ENCODE measurements at places on chromosomes 13 and 19.

DNA sequence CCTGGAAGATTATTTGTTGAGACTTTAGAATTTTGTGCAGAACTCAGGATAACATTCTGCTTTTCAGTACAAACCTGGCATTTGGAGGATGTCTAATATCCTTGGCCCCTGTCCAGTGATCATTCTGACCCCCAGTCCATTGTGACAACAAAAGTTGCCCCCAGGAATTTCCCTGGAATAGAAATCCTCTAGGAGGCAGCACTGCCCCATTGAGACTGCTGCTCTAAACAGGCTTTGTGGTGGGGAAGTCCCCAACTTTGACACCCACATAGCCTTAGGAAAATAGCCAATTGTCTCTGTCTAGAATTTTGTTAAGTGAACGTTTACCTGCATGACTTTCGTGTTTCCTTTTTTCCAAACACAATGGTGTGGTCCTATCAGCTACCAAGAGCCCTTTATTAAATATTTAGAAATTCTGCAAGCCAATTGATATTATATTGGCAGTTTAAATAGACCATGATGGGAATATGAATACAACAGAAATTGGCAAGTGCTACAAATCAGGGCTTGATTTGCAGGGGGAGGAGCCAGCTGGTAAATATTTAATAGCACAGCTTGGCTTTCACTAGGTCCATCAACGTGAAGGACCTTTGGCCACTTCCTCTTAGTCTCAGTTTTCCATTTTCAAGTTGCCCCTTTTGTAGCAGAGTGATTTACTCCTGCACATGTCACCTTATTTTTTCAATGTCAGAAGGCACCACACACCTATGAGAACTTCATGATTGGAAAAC lies 451.7 kb downstream of the EFNB2 start:
- DNase-seq, result no peak

DNA sequence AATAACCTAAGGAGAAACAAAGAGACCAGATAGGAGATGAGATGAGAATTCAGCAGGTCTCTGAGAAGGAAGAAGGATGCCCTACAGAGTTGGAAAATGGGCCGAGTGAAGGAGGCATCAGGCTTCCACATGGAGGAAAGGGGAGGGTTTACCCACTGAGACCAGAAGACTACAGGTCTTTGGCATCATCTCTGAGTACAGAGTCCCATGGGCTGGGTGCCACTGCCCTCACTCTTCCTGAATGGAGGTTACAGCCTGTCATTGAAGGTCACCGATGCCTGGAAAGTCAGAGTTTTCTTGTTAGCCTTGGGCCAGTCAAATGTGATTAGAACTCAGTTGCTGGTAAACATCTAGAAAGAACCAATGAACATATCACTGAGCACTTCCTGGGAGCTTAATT lies 9.9 kb downstream of the ZNF302 start:
- DNase-seq, result no peak

GRCh38 chr13:107866032-107866940 lies 349.1 kb downstream of the LIG4 start:
- no peak for DNase-seq

GRCh38 chr13:98613591-98613990 lies 36.7 kb upstream of the STK24 start:
- DNase-seq, result no peak

- DNase-seq, result no peak
These were observed 2.4 kb upstream of the RGL3 start for GRCh38 chr19:11421371-11422098.

DNA sequence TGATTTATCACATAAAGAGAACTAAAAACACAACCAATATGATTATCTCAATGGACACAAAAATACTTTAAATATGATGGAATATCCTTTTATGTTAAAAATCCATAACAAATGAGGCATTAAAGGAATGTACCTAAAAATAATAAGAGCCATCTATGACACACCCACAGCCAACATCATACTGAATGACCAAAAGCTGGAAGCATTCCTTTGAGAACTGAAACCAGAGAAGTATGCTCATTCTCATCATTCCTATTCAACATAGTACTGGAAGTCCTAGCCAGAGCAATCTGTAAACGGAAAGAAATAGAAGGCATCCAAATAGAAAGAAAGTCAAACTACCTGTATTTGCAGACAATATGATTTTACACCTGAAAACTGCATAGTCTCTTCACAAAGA lies 671.0 kb downstream of the SLITRK1 start:
- DNase-seq, result no peak

- no peak for DNase-seq
These were observed 30.2 kb upstream of the SLC15A1 start for GRCh38 chr13:98782654-98783053.

GRCh38 chr13:88360761-88361160 lies 689.6 kb downstream of the SLITRK5 start:
- DNase-seq, result no peak

DNA sequence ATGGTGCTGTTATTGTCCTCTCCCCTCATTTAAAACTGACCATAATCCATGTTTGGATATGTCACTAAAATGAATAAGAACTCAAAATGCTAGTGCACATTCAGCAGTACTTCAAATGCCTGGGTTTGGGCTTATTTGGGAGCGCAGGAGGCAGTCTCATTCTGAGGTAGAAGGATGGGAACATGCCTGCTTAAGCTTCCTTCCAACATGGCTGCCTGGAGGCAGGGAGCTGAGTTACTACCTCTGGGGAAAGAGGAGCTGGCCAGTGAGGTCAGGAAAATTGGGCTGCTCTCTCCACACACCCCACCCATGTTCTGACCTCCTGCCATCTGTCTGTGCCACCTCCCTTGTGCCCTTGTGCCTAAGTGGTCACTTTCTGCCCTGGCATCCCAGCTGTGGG lies 85.7 kb downstream of the PTPRS start:
- DNase-seq, result no peak

- DNase-seq, result no peak
These were observed 202.8 kb upstream of the ZNF536 start for GRCh38 chr19:30169196-30169900.

DNA sequence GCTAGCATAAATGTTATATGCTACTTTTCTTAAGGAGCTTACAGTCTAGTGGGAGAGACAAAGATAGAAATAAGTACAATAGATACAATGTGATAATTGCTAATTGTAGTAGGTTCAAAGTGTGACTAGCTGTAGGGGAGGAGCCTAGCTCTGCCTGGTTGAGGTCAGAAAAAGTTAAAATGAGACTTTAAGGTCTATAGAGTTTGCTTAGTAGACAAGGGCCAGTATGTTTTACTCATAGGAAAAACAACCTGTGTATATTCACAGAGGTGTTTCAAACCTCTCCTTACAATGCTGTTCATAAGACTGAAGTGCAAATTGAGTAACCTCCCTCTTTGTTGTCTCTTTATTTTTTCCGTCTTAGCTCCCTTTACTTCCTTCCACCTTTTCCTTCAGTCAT lies 56.1 kb downstream of the PDS5B start:
- no peak for DNase-seq

- no peak for DNase-seq
These were observed 2.9 kb upstream of the NRTN start for GRCh38 chr19:5801796-5802619.

DNA sequence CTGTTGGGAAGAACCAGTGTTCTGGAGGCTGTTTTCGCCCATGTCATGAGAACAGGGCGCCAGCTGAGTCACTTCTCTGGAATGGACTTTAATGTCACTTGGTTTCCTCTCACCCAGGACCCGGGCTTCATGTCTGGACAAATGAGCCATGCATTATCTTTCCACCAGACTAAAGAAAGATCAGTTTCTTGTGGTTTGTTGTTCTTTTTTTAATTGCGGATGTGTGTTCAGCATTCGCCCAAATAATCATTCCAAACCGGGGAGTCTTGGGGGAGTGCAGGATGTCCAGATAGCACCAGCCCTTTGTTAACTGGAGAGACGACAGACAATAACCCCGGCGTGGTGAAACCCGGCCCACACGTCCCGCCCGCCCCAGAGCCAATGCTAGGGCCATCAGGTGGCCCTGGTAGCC lies 102.5 kb downstream of the COL4A2 start:
- DNase-seq, result no peak

GRCh38 chr19:50794074-50794875 lies 4.1 kb downstream of the ACP4 start:
- no peak for DNase-seq

DNA sequence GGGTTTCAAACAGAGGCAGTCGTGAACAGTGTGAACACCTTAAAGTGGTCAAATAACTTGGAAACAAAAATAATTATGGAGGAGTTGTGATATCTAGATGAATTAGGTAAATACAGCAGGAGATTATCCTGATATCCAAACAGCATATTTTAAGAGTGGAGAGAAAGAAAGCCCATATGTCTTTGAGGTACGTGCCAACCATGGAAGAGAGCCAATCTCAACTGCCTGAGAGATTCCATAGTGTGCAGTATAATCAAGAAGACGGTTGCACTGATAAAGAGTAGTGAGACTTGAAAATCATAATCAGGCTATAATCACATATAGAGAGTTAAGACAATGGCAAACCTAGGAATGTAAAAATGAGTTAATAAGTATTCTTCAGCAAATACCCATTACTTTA lies 472.8 kb upstream of the SLITRK5 start:
- DNase-seq, result no peak

- DNase-seq, result no peak
These were observed 5.8 kb upstream of the TMC4 start for GRCh38 chr19:54178581-54179261.

GRCh38 chr19:46374536-46375475 lies 27.9 kb downstream of the PPP5C start:
- no peak for DNase-seq

DNA sequence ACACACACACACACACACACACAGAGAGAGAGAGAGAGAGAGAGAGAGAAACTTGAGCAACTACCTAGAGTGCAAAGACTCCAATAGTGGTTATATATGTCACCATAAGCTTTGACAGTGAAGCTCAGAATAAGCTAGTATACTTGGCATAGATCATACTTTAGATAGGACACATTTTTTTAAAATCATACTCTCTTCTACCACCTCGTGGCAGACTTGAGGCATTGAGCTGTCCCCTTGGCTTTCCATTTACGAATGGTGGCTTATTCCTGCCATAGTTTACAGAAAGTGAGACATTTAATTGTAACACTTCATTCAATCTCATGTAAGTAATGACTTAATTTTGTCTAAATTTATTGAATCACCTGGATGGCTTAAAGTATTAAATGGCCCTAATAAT lies 108.2 kb downstream of the EDNRB start:
- no peak for DNase-seq
